ENCODE measurements at places on chromosomes 16 and 17.
A peak's percentile ranks its signal among the peaks of the same experiment; 100 is the strongest.

- DNase-seq = no peak
Observed at GRCh38 chr17:36851250-36851649, 86.0 kb upstream of the LHX1 start.

GRCh38 chr17:45029758-45030423, 21.5 kb downstream of the DCAKD start:
- DNase-seq = no peak

GRCh38 chr16:12207939-12208338, 231.4 kb downstream of the SNX29 start:
- DNase-seq = no peak

DNA sequence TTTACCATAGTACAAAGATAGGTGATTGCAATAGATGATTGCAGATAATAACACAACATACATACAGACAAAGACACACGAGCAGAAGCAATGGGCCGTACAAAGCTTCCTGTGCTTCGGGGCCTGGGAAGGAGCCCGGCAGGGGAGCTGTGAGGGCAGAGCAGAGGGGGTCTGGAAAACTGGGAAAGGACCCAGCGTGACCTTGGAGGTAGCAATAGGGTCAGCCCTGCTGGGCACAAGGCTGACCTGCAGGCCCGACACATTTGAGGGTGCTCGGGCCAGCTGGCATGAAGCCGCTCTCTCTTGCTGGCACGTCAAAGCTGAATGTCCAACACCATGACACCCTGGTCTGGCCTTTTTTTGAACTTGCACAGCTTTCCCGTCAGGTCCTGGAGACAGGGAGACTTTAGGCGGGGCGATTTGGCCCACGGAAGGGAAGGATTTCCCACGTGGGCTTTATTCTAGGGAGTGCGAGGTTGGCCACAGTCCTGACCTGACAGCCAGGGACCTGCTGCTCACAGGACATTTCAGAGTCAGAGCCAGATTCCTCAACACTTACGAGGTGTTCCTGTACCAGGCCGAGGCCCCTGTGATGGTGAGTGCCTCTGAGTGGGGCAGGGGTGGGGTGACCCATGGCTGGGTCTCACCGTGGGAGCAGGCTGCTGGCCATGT, 83.2 kb downstream of the NTN1 start:
- DNase-seq = no peak

DNA sequence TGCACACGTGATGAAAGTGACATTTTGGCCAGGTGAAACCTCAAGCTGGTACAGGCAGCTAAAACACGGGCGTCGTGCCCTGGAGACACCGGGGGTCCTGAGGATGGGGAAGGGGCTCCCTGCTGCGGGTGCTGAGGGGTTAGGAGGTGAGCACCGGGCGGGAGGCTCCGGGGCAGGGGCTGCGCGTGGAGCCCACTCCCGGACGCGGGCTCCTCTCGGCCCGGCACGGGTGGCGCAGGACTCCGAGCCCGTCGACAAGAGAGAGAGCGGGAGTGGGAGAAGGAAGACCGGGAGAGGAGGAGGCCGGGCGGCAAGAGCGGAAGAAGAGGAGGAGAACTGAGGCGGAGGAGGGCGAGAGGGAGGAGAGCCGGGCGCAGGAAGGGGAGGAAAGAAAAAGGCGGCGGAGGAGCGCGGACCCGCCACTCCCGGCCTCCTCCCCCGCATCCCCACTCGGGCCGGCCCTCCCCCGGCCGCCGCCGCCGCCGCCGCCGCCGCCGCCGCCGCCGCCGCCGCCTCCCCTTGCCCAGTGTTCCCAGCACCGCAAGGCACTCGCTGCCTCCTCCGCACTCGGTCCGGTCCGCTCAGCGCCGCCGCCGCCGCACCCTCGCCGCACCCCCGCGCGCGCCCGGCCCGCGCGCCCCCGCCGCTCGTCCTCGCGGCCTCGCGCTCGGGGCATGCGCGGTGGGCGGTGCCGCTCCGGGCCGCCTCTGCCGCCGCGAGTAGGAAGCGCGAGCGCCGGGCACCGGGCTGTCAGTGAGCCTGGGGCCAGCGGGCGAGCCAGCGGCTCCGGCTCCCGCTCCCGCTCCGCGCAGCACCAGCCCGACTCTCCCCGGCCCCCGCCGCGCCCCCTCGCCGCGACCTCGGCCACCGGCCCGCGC, at the start of gene PRKCA:
TSS of gene PRKCA (plus strand) at position 750 of the 878 bp plus-strand sequence.
- peak; percentile 44 for DNase-seq

Data from activated T-helper 1 cell treated with anti-CD3 and anti-CD28 coated beads, Interleukin-2, amount 50 U/mL, for 16 hours (primary cell).